G401 (cell line): ENCODE measurements at places on chromosomes 12 and 14. TPM values are rescaled to one million over a fixed set of nuclear protein-coding genes. Genes with fewer than 3 reads are reported as not detected.

GRCh38 chr14:93061380-93062012 is 54.2 kb downstream of the ITPK1 start:
- DNase-seq = no peak

GRCh38 chr12:93430280-93430679 is 11.5 kb downstream of the UBE2N start:
- DNase-seq = no peak

DNA sequence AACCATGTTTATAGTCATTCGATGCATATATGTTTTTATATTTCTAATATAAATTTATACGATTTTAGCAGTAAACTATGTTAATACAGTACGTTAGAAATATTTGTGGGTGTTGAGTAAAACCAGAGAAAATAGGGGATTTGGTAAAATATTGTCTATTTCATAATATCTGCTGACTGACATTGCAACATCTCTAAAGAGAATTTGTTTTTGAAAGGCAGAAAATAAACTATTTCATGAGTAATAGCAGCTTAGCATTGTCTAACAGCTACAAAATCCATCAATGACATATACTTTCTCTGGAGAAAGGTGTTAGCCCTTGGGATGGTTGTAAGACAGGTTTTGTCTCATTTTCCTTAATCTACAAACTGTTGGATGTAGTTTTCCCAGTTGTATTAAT is 144.9 kb downstream of the PDE3A start:
- no peak for DNase-seq

DNA sequence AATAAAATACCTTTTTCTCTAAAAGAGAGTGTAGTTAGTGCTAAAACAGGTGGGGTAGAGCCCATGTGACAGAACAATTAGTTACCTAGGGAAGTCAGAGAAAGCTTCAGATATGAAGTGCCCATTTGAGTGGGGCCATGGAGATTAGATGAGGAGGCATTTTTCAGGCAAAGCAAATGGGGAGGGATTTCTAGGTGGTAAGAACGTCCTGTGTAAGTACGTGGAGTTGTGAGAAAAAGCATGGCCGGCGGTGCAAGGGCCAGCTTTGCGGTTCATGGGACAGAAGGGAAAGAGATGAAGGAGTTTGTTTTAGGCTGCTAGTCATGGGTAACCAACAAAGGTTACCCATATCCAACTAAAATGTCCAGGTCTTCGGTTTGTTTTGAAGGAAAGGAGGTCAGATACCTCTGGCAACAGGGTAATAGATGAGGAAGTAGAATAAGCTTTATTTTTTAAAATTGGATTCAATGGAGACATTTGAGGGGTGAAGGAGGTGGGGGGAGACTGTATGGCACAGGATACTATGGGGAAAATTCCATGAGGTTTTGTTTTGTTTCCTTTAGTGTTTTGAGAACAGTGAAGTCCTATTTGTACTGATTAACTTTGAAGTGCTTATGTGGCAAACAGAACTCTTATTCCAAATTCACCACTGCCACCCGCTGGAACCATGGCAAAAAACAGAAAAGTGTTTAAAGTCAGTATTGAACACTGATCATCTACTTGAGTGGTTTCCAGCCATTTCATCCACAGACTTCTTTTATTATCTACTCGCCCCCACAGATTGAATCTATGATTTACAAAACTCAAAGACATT is 10.0 kb upstream of the SNRPF start:
- DNase-seq = no peak

- DNase-seq = no peak
These were observed 12.1 kb downstream of the ACADS start for GRCh38 chr12:120737557-120738251.

DNA sequence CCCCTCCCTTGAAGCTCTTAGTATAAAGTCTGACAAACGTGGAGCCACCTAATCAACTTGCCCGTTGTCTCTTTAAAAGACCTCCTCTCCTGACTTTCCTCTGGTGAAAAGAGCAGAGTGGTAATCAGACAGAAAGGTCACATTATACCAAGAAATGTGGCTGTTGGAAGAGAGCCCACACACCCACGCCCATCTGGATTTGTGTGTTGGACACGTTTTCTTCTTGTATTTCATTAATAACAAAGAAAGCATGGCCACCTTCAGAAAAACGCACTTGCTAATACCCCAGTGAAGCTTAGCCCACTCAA is 41.3 kb downstream of the CCDC60 start:
- DNase-seq = no peak

MYF5 gene
- not detected in 2 replicates for total RNA-seq
